SJCRH30 (cell line): ENCODE measurements at places on chromosomes 2 and 18.
A peak's percentile ranks its signal among the peaks of the same experiment; 100 is the strongest.

DNA sequence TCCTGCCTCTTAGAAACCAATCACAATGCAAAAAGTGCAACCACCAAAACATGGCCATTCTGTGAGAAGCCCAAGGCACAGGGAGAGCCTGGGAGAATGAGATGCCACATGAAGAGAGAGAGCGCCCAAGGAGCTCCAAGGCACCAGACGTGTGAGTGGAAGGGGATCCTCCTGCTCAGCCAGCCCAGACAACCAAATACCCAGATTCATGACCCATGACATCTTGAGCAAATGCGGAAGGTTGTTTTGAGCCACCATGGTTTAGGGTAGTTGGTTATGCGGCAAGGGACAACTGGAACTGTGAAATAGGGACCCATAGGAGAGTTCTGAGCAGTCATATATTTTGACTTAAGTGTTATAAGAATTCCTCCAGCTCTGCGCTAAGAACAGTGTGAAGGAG lies 7.0 kb downstream of the AFF3 start:
- no peak for DNase-seq

GRCh38 chr2:62382122-62382521 lies 123.9 kb downstream of the TMEM17 start:
- DNase-seq, result no peak

GRCh38 chr2:163716101-163716500 lies 19.7 kb downstream of the FIGN start:
- DNase-seq, result no peak

DNA sequence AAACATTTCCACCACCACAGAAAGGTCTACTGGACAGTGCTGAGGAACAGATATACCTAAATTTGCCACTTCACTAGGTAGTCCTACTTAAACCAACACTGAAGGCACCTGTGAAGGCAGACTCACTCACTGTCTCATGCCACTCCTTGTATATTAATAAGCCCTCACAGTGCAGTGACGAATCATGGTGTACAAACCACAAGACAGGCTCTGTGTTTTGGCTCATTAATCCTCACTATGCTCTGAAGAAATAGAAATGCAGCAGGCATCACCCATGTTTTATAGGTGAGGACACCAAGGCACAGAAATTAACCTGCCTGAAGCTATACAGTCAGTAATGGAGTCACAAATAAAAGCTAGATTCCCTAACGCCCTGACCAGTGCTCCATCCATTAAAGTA lies 44.3 kb downstream of the BARD1 start:
- DNase-seq, result no peak

DNA sequence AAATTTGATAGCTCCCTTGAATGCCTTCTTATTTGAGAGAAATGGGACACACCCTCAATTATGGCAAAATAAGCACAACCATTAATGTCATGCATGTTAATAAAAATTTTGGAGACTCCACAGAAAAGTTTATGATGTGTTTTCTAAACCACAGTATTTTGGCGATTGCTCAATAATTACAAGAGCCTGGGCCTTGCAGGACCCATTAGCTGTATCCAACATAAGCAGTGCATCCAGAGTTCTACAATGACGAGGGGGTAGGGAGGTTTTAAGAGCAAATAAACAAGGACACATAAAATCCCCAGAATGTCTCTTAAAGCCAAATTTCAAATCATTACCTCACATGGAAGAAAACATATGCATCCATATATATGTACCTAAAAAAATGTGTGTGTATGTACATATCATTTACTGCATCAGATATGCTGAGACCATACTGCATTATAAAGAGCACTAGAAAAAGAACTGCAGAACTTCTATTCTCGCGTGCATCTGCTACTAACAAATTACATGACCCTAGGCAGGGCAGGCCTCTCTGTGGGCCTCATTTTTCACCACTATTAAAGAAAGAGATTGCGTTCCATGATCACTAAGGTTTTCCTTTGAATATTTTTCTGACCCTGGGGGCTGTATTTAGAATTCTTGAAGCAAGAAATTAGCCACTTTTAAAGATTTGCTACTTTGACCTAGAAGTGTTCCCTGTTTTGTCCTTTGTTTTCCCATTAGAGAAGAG lies 38.0 kb downstream of the CMPK2 start:
- DNase-seq, result no peak

DNA sequence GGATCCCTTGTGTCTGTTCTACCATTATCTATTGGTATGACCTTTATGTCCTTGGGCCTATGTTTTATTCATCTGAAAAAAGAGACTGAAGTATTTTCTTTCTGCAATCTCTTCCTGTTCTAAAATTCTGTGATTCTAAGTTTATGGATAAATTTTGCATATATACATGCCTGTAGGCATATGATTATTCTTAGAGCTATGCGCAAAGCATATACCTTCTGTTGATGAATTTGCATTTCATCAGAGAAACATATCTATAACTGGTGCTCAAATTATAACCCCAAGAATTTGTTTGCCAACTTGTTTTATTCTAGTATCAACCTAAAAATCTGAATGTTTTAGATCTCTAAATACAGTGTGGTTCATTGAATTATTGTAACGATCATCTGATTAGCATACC lies 6.7 kb downstream of the CACNB4 start:
- DNase-seq, result no peak

GRCh38 chr2:45259138-45259537 lies 249.9 kb upstream of the SIX2 start:
- peak; percentile 73 for DNase-seq

DNA sequence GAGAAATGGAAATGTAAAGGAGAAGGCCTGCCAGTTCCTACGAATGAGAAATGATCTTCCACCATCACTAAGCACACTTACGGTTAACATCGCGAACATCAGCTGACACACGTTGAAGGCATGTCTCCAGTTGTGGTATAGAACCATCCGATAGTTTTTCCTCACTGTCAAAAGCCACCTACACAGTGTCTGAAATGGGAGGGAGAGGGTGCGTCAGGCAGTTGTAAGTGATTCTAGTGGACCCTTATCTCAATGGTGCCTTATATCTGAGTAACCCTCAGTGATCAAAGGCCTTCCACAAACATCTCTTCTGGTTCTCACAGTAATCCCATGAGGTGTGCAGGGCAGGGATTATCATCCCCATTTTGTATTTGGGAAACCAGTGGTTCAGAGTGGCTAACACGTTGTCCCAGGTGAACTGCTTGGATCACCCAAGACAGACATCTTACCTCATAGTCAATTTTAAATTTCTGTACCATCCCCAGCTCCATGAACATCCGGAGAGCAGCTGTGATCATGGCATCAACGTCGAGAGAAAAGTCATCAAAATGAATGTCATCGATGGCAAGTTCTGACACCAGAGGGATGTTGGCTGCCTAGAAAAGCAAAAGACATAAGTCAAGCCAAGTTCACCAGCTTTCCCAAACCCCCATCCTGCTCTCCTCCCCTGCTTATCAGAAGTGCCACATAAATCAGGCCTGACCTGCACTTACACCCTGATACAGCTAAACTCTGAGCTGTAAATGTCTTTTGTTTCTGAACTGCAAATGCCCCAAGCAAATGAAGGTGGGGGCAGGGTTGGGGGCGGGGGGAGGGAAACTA lies 335.2 kb downstream of the AGPS start:
- no peak for DNase-seq

GRCh38 chr2:171652416-171652785 lies 34.9 kb upstream of the DYNC1I2 start:
- peak; percentile 6 for DNase-seq

DNA sequence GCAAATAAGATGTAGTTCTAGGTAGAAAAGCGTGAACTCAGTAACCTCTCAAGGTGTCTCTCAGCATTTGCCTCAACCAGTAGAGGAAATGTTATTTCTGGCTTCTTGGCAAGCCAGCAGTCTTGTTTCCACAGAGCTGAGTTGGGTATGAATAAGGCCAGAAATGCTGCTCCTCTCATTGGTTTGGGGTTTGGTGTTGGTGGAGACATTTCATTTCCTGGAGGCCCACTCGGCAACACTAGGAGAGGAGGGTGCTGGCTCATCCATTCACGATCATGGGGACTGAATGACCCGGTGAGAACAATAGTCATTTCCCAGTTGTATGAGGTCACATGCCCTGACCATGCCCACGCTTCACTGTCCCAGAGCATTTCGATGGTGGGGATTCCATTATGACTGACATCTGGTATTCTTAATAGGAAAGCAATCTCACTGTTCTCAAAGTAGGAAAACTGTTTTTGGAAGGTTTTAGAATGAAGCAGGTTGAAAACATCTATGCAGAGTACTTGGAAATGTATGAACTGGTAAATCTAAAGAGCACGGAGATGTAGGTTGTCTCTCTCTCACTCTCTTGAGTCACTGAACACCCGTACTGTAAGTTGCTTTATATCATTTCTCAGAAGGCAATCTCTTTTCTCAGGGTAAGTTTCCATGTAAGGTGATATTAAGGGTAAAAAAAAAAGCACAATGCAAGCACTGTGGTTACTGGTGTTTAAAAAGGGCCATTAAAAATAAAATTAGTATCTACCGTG lies 37.1 kb upstream of the CTLA4 start:
- no peak for DNase-seq

DNA sequence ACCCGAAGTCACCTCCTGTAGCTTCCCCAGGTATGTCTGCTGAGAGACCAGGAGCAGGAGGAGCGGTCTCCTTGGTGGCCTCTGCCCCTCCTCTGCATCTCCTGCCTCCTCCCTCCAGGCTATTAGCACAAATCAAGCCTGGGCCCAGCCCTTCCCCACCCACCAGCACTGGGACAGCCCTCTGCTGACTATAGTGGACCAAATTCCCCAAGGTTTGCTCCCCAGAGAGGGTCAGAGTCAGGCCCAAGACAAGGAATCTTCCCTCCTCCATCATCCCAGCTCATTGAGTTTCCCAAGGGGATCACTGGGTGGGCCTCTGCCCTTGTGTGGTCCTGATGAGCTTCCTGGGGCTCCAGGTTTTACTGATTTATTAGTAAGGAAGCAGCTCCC lies 62.1 kb downstream of the EMILIN2 start:
- no peak for DNase-seq

DNA sequence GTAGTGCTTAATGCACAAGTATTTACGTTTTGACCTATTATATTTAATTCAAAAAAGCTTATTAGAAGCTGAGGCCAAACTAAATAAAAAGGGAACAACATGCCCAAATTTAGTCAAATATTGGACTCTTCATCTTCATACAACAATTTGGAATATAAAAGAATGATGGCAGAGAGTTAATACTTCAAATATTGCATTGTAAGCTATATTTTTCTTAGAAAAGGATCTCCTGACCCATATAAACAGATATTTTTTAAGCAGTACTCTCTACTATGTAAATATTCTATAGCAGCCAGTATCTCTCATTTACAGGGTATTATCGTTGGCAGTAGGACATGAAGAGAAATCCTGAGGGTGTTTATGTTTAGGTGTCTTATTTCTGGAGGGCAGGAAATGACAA lies 531.2 kb downstream of the NYAP2 start:
- peak; percentile 22 for DNase-seq

DNA sequence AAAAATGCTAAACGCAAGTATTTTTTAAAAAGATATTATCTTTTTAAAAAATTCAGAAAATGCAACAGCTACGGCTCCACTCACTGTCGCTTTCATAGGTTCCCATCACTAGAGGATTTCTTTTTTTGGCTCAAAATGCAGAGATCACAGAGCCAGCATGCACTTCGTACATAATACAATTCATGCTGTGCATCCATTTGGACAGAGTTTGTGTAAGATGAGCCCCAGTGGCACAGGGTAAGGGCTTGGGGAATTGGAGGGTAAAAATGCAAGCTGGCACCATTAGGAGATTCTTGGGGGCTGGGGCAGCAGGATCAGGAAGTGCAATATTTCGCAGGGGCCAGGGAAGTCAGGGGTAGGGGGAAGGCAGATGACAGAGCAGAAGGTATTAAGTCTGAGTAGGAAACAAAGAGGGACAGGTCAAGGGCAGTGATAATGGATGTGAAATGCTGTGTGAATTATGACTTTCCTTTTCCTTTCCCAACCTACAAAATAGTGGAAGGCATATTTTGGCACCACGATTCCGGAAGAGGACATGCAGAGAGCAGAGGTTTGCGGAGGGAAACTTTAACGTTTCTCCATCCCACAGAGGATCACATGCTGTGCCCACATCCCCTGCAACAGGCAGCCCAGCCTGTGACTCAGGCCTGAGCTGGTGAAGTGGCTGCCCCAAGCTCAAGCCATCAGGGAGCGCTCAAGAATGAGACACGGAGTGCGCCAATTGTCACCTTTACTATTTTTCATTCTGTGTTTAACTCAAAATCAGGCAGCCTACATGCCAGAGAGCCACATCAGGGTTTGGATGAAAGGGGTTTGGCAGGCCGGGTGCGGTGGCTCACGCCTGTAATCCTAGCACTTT lies 4.7 kb downstream of the CAPG start:
- DNase-seq, result no peak

GRCh38 chr2:97660775-97661389 lies 3.0 kb downstream of the ACTR1B start:
- no peak for DNase-seq

- no peak for DNase-seq
Observed at GRCh38 chr2:121677855-121678254, 28.6 kb upstream of the CLASP1 start.

DNA sequence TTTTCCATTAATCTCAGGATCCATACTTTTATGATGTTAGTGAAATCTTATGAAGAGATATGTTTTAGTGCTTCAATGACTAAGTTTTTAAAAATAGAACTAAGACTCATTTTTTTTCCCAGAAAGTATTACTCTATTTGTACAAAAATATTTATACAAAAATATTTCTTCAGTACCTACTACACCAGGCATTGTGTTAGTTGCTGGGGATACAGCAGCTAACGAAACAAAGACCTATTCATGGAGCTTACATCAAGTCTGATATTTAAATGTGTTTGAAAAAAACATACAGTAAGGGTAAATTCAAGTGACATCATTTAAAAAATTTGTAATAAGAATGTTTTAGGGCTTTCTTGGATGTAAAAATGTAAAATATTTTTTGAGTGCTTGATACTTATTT lies 11.6 kb downstream of the VAPA start:
- no peak for DNase-seq

GRCh38 chr2:121532347-121532766 lies 1.7 kb downstream of the RNU4ATAC start:
- DNase-seq, result peak; percentile 33

DNA sequence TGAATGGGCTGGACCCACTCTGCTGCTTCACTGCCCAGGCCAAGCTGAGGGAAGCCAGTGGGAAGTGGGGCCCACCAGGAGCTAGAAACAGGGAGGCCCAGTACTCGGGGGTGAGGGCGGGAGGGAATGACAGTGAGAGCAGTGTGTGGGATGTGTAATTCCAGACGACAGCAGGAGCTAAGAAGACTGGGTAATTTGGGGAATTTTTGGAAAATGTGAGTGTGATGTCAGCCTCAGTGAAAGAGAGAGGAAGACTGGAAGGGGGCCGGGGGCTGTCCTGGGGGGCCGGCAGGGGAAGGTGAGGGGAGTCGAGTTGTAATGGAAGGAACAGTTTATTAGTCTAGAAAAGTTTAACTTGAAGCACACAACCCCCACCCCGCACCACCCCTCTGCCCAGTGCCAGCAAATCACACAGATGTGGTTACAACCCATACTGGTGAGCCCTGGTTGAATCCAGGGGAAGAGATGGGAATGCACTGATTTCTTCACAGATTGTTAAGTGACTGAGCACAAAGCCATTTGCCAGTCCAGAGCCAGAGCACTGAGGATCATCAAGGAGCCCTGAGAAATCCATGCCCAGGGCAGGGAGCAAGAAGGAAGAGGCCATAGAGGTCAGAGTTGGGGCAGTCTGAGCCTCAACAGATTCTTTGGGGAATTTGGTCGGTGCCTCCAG lies 76.7 kb upstream of the PKDCC start:
- DNase-seq, result no peak
